Activated CD8-positive, alpha-beta memory T cell treated with anti-CD3 and anti-CD28 coated beads, Interleukin-2, amount 50 U/mL, for 48 hours (primary cell): ENCODE measurements at places on chromosomes 5 and 9.
A peak's percentile ranks its signal among the peaks of the same experiment; 100 is the strongest.

DNA sequence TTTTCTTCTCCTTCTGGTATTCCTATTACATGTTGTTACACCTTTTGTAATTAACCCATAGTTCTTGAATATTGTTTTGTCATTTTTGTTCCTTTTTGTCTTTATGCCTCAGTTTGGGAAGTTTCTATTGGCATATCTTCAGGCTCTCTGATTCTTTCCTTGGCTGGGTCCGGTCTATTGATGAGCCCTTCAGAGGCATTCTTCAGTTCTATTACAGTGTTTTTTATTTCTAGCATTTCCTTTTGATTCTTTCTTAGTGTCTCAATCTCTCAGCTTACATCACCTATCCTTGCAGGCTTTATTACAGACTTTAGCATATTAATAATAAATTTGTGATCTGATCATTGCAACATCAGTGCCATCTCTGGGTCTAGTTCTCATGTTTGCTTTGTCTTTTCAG is 33.8 kb downstream of the PHF2 start:
- DNase-seq, result no peak

- no peak for DNase-seq
Observed at GRCh38 chr5:22852807-22853660, at the start of gene CDH12. Gene CDH12, minus strand, starts transcription at chr5:22853344.

DNA sequence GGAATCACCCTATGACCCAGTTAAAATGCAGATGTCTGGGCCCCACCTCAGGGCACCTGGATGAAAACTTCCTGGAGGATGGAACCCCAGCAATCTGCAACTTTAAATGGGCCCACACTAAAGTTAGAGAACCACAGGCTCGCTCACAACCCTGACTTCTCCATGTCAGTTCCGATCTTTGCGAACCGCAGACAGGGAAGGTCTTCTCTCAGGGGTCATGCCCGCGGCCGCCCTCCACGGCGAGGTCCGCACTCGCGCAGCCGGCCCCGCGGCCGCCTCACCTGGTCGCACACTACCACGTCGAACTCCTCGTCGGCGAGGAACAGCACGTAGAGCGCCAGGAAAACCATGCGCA is 499 bp downstream of the ALG2 start:
- no peak for DNase-seq

DNA sequence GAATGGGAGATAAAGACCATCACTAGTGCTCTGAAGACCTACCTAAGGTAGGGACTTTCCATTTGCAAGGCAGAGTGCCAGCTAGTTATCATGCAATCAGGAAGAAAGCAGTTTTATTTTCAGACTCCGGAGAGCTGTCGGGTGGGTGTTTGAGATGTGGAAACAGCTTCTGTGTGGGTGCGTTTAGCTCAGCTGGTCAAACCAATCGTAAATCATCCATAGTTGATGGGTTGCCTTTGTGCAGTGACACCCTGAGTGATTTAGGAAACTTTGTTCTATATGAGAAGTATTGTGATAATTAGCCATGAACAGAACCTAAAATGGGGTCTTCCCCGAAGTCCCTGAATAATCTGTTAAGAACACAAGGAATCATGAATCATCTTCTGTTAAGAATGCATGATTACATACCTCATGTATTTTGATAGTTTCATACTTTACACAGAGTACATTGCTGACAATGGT is 284.3 kb downstream of the ARHGAP26 start:
- no peak for DNase-seq

- DNase-seq, result no peak
Observed at GRCh38 chr5:125006011-125006685, 259.7 kb upstream of the ZNF608 start.

DNA sequence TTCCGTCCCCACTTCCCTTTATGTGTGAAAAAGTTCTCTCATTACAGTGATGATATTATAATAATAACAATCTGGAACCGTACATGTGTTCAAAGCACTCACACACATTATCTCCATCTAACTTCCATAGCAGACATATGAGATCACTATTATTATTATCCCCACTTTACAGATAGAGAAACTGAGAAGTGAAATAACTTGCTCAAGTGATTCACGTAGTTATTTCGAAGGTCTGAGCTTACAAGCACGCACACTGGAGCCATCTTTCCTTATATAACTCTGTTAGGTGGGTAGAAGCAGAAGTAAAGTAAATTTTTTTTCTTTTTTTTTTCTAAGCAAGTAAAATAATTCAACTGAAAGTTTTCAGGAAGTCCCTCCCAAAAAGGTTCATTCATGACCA is 62.9 kb upstream of the PTGER4 start:
- no peak for DNase-seq

GRCh38 chr5:111865356-111865755 is 108.4 kb upstream of the NREP start:
- no peak for DNase-seq

DNA sequence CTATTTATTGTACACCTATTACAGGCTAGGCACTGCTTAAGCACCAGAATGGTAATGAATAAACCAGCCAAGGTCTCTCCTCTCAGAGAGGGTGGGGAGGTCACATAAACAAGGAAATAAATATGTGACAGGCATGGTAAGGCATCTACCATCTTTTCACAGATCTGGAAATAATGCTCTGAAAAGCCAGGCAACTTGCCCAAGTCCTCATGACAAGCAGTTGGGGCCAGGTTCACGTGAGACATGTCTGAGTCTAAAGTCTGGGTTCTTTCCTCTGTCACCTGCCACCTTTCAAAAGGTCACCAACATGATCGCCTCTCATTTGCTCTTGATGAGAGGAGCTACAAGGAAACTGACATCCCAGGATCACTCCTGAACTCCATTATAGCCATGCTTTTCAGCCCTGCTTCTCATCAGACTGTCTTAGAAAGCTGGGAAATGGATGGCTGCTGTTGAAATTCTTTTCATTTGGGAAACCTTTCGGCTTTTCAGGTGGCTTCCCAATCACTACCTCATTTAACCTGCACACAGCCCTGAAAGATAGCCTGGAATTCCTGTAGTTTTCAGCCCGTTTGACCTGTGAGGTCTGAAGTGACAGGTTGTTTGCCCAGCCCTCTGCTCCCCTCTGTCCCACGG is 123.1 kb downstream of the CRB2 start:
- DNase-seq, result no peak

DNA sequence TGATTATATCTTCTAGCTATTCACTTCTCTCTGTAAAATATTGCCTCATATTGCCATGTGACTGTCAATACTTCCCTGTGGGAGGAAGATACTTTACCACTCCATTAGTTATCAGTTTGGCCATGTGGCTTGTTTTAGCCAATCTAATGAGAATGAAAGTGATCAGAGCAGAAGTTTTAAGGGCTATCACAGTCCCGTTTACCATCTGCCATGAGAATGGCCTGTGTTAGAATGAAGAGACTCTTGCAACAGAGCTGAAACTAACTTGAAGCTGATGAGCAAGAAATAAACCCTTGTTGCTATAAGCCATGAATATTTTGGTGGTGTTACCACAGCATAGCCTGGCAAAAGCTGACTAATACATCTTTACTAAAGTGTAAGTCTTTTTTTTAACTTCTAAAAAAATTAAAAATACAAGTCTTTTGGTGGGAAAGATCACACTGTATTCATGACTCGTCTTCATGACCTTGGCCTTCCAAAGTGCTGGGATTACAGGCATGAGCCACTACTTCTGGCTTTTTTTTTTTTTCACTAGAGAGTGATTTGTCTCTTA is 68.0 kb upstream of the CTNNA1 start:
- no peak for DNase-seq

DNA sequence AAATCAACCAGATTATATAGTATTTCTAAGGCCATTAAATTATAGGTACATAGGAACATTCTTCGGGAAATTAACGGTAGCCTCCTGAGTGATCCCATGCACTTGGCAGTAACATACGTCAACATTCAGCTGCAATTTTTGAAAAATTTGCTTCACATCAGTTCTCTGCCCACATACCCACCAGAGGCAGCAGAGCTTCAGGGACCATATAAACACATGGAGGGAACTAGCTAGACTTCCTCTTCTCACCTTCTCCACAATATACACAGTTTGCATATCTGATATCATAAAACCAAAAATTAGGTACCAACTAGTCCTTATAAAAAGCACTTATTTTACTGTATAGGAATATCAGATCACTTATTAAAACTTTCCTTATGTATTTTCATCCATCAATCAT is 4.8 kb downstream of the PSIP1 start:
- no peak for DNase-seq

GRCh38 chr9:116991051-116991450 is 303.9 kb downstream of the TRIM32 start:
- DNase-seq, result no peak

DNA sequence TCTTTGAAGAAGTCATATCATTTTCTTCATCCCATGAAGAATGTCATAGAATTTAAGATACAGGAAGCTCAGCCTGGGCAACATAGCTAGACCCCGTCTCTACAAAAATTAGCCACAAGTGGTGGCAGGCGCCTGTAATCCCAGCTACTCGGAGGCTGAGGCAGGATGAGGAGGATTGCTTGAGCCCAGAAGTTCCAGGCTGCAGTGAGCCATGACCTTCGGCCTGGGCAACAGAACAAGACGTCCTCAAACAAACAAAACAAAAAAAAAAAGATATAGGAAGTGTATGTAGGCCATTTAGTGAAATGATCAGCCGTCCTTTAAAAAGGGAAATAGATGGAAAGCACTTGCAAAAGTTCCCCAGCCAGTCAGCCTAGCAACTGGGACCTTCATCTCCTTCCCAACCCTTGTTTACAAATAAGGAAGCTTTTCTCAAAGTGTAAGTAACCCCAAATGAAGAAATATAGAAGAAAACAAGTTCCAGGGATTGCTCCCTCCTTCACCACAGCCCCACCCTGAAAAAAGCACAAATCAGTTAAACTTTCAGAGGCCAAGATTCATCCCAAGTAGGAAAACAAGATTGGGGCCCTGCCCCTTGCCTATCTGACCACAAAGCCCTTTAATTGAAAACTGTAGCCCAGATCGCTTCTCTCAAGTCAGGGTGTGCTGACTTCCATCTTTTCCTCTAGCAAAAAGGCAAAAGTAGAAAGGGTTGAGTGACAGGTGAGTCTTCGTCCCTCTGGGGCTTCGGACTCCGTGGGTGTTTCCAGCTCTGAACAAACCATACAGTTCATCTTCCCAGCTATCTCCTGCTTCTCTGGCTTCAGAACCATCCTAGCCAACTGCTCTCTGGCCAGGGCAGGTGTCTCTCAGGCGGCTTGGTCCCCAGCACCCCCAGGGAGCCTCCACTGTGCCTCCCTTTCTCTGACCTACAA is 1.2 kb downstream of the SLC31A2 start:
- DNase-seq, result peak; percentile 39

DNA sequence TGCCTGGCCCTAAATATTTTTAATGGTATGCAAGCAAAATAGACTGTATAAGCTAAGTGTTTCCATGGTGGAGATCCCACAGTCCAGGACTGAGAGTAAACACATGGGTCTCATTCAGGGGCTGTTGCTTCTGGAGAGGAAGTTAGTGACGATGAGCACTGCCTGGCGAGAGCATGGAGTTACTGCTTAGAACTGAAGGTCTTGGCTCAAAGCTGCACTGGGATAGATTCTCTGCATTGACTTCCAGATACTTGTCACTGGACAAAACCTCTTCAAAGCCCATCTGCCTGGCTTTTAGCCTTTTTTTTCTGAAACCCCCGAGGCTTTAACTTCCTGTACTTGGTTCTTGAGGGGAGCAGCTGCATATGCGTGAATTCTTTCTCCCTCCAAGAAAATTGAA is 39.2 kb downstream of the GPR107 start:
- no peak for DNase-seq

DNA sequence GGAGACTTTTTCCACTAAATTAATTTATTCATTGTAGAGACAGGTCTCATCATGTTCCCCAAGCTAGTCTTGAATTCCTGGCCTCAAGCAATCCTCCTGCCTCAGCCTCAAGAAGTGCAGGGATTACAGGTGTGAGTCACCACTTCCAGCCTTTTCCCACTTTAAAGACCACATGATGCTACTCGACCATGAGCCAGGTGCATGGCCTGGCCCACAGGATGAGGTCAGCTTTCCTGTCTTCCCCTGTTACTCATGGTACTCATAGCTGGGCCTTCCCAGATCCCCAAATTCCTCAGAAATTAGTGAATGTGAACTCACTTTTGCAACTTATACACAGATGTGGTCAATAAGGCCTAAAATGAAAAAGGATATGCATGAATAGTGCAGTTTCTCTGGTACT is 395.9 kb downstream of the SEMA5A start:
- DNase-seq, result no peak

- no peak for DNase-seq
Observed at GRCh38 chr5:32711362-32711680, 200 bp downstream of the NPR3 start.

- DNase-seq, result no peak
Observed at GRCh38 chr5:129670957-129671500, 76.9 kb upstream of the MINAR2 start.

DNA sequence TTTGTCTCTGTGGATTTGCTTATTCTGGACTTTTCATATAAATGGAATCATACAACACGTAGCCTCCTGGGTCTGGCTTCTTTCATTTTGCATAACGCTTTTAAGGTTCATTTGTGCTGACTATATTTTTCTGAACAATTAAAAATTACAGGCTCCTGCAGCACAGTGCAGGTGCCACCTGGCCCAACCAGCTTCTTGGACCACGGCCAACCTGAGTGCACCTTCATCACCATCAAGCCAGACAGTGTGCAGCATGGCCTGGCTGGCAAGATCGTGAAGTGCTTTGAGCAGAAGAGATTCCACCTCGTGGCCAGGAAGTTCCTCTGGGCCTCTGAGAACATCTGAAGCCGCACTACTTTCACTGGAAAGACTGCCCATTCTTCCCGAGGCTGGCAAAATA is 53.5 kb upstream of the COL15A1 start:
- no peak for DNase-seq

- DNase-seq, result no peak
Observed at GRCh38 chr5:110590187-110590586, 136.3 kb downstream of the TMEM232 start.
